Heart left ventricle (tissue), 16 donors: ENCODE measurements at places on chromosomes 5 and 9. TPM values are rescaled to one million over a fixed set of nuclear protein-coding genes. Genes with fewer than 3 reads are reported as not detected.

DNA sequence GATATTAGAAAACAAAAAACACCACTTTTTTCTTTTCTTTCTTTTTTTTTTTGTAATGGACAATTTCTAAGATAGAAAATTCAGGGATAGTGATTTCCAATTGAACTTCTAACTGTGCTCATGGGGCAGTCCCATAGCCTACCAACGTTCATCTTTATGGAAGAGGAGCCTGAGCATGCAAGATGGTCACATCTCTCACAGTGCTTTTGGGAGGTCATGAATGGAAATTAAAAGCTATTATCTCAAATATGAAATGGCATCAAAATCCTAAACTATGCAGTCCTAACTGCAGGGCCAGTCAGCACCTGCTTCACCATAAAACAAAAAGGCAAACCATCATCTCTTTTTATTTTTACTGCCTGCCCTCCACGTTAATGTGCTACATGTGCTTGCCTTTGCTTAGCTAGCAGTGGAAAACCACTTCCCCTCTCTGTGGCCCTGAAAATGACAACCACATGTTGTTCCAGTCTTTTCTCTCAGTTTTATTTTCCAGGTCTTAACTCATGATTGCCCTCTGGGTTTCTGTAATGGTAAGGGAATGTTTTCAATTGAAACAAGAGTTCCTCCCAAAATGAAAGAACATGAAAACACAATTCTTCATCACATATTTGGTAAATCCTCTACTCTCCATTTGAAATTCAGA lies 16.7 kb downstream of the IFNB1 start:
- DNase-seq = no peak

DNA sequence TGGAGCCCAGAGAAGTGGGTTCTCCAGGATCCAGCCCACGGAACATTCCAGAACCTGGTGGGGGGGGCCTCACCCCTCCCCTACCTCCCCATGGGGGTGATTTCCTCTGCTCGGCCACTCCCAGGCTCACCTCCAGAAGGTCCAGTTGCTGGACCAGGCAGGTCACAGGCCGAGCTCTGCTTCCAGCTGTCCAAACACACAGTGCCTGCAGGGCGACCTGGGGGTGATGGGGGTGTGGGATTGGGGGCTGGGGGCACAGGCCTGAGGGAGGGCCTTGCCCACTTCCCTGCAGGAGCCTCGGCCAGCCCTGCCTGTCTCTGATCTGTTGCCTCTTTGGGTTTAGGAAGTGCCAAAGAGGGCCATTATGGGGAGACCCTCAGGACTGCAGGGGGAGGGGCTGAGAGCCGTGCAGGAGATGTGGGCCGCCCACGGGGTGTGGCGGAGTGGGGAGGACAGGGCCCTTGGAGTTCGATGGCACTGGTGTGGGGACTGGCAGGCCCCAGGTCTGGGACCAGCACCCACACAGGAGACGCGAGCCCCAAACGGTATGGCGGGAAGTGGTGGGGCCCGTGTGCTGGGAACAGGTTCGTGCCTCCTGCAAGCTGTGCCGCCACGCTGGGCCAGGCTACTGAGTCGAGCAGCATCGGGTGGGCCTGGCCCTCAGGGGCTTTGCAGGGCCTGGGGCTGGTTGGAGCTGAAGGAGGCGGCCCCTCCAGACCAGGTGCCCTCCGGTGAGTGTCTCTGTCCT lies 45.6 kb upstream of the EGFL7 start:
- no peak for DNase-seq

GRCh38 chr5:25128606-25129005 lies 483.8 kb upstream of the CDH10 start:
- no peak for DNase-seq

GRCh38 chr5:32059761-32060530 lies 114.2 kb downstream of the GOLPH3 start:
- no peak for DNase-seq

GRCh38 chr5:79793304-79793703 lies 103.7 kb downstream of the CMYA5 start:
- DNase-seq = no peak

GRCh38 chr5:23025629-23026233 lies 172.6 kb upstream of the CDH12 start:
- no peak for DNase-seq

GRCh38 chr5:16842896-16843295 lies 93.2 kb downstream of the MYO10 start:
- DNase-seq = no peak

- no peak for DNase-seq
Observed at GRCh38 chr9:113886933-113887332, 10.8 kb downstream of the ZNF618 start.

DNA sequence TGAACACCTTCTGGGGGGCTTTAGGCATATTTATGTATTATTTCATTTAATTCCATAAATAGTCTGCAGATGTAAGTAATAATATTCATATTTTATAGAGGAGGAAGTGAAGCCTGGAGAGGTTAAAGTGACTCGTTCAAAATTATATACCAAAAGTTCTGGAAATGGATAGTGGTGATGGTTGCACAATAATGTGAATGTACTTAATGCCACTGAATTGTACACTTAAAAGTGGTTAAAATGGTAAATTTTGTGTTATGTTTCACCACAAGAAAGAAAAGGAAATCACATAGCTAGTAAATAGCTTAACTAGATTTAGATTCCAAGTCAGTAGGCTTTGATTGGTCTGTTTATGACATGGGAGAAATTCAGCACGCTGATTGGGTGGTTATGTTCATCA lies 13.0 kb upstream of the TMEFF1 start:
- DNase-seq = no peak

DNA sequence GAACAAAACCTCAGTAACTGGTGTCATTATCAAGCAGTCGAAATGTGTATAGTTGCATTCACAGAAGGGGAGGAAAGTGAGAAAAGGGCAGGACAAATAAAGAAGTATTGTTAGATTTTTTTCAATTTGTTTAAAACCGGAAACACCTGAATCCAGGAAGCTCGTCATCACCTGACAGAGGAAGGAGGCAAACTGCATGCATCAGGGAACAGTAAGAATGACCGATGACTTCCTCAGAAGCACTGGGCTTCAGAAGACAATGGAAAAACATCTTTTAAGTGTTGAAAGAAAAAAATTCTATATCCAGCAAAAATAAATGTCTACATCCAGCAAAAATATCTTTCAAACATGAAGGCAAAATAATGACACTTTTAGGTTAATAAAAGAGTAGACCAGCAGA lies 29.5 kb downstream of the PLEKHG4B start:
- no peak for DNase-seq

ARL14EPL gene
- total RNA-seq = not detected

PCDHGC5 gene
- 2.6 TPM for total RNA-seq

SPINK6 gene
- not detected for total RNA-seq

AFAP1L1 gene
- total RNA-seq = 46.8 TPM
